Vagina (tissue), 2 donors: ENCODE measurements at places on chromosomes 4 and X.

- no peak for DNase-seq
Observed at GRCh38 chr4:141807103-141807891, 170.9 kb downstream of the IL15 start.

- DNase-seq: no peak
Observed at GRCh38 chr4:119103263-119103662, 32.4 kb upstream of the MYOZ2 start.

DNA sequence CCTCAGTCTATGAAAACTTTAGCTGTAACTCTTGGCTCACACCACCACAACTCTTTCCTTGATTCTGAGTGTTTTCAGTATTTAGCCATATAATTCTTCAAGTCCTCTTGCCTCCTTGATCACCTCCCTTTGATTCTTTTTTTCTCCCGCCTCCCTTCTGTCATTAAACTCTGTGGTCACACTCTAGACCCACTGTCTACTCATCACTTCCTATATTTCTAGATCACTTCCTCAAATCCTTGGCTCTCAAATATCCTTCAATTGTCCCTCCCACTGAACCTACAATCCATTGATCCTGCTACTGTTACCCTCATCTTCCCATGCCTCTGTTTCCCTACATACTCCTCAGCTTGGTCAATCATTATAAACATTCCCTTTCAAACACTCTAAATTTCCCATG lies 12.4 kb upstream of the CXXC4 start:
- DNase-seq: no peak

- no peak for DNase-seq
Observed at GRCh38 chr4:70816894-70817293, 22.8 kb downstream of the GRSF1 start.

GRCh38 chr4:7247521-7247920 lies 55.2 kb downstream of the SORCS2 start:
- no peak for DNase-seq

DNA sequence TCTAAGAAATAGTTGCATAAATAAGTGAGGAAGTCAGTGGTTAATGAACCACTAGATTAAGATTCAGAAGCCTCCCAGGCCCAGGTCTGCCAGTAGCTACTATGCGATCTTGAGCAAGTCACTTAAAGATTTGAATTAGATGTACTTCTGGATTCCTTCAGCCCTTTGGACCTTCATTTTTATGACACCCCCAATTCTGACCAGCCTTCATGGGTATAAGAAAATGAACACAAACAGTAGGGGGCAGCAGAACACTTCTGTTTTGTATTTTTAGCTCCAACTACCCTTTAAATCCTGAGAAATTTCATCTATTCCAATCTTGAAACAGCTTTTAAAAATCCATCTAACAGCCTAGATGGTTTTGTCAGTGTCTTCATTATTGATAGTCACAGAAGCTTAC lies 19.0 kb downstream of the TMEM47 start:
- no peak for DNase-seq

- DNase-seq: no peak
Observed at GRCh38 chrX:24391389-24391788, 30.9 kb downstream of the SUPT20HL1 start.

GRCh38 chrX:66142351-66142750 lies 21.7 kb upstream of the HEPH start:
- no peak for DNase-seq

DNA sequence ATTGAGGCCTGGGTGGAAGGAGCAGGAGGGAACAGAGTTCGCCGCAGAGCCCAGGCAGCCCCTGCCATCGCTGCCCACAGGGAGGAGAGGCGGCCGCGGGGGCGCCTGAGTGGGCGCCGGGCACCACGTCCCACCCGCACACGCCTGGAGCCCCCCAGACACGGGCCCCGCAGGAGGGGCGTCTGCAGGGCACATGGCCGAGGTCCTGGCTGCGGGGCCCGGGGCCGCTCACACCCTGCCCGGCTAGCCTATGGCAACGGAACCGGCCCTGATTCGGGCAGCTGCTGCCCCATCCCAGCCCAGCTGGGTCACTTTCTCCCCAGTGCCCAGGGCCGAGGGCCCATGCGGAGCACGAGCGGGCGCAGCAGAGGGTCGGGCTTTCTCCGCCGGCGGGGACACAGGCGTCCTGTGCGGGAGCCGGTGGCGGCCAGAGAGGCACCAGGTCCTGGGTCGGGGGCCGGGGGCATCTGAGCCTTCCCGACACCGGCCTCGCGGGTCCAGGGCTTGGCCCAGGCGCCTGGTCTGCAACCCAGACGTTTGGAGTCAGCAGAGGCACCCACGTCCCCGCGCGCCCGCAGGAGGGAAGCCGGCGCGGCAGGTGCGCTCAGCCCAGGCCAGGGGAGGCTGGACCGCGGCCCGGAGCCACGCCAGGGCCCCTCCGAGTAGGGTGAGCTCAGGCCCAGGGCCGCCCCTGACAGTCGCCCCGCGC lies 91.2 kb downstream of the FAM53A start:
- DNase-seq: no peak

GRCh38 chrX:108132034-108132433 lies 40.5 kb downstream of the ATG4A start:
- DNase-seq: no peak

- DNase-seq: no peak
Observed at GRCh38 chr4:77582156-77582555, 23.5 kb upstream of the CXCL13 start.

DNA sequence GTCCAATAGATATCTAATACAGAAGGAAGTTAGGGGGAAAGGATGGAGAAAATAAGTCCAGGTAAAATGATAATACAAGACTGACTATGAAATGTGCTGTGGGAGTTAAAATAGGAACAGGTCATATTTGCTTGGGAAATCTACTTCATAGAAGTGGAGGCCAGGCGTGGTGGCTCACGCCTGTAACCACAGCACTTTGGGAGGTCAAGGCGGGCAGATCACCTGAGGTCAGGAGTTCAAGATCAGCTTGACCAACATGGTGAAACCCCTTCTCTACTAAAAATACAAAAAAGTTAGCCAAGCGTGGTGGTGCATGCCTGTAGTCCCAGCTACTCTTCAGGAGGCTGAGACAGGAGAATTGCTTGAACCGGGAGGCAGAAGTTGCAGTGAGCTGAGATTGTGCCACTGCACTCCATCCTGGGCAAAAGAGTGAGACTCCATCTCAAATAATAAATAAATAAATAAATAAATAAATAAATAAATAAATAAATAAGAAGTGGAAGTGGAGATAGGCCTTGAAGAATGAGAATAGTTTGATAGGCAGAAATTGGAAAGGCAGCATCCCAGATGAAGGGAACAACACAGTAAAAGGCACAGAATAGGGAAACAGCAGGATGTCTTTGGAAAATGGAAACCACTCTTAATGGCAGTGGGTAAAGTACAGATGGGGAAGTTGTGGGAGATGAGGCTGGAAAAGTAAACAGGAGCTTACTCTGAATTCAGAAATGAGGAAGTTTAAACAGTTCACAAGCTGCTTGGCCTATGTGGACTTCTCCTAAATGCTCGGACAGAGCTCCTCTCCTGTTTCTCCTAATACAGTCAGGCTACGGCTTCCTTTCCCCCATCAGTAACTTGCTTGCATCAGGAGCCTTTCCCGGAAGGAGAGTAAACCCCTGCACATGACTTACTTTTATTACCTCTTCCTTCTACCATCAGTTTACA lies 15.1 kb upstream of the GK start:
- DNase-seq: no peak

DNA sequence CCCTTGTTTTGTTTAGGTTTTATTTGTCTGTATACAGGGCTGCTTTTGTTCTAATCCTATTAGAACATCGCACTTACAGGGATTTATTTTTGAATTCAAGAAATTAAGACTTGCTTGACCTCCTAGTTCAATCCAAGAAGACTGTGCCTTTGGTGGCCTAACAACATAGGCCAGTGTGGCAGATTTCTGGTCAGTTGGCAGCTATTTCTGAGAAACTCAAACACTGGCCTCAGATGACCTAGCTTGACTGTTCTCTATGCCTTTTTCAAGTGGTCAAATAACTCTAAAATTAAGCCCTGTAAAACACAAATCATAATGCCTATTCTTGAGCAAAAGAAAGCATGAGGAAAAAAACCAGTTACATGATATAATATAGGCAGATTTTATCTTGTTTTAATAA lies 89.3 kb upstream of the GPR34 start:
- no peak for DNase-seq

DNA sequence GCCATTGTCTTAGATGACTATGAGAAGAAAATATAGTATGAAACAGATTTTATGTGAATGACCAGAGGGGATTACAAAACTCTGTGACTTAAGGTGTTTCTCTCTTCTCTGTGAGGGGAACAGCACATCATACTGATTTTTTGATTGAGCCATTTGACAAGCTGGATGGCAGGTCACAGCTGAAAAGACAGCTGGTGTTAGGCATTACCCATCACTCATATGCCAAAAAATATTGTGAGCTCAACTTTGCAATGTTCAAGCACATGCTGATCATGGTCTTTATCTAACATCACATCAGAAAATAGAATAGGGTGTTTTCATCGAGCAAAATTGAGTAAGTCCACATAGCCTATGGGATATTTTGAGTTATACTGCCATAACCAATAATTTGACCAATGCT lies 86.7 kb upstream of the TECRL start:
- no peak for DNase-seq

GRCh38 chr4:40423735-40424134 lies 88.6 kb downstream of the CHRNA9 start:
- DNase-seq: no peak

DNA sequence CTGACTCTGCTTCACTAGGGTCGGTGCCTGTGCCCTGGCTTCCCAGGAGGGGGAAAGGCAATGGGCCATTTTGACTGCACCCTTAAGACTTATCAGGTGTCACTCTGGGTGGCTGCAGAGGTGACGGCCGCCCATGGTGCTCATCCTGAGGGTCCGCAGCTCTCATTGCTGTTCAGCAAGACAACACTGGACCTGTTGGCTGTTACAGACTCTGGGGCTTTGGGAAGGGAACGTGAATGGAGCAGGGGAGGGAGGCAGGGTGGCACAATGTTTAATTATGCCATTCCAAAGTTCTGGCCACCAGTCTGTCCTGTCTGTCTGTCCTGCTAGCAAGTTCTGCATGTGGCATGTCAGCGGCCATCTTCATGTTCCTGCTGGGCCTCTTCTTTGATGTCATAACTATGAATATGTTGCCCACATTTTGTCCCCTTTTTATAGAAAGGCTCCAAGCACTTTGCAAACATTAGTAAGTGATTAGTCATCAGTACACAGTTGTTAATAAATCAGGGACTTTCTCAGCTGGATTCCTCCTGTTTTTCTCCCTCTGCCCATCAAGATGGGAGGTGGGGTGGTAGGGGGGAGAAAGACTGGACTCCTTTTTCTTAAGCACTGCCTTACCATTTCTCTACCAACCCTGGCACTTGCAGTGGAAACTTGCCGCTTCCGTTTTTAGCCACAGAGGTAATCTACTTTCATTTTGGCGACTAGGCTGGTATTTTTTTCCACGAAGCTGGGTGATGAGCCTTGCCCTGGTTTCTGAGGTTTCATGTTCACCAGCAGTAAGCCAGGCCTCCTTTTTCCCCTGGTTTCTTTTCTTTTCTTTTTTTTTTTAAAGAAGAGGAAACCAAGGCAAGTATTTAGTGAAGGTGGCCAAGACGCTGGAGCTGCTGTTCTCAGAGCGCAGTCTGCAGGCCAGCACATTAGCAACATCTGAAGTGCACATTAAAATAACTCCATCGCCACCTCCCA lies 88.6 kb upstream of the TRIM2 start:
- DNase-seq: no peak

DNA sequence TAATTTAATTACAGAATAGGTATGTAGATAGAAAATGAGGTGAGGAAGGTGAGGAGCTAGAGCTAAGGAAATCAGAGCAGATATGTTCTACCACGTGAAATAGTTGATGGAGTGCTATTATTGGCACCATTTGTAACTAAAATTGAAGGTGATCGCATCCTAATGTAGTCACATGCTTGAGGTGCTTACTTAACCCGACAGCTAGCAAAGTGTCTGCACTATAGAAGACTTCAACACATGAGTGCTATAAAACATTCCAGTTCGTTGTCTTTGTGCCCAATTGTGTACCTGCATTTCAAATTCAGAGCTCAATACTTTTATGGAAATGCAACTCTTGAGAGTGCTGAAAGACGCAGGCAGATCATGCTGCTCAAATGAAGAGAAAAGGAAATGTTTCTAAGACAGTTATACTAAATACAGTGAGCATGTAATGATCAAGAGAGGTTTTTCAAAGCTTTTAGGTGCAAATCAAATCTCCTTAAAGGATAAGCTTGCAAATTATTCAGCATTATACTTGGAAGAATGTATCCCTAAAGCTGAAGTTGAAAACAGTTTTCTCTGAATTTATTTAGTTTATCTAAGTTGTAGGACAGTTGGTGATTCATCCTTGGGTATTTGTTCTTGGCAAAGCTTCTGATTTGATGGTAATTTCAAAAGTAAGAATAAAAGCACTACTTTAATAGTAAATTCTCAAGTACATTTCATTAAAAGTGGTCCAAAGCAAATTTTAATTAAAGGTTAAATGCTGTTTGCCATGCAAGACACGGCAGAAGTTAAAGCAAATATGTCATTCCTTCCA lies 223.9 kb upstream of the EPHA5 start:
- DNase-seq: no peak

GRCh38 chr4:98686847-98687246 lies 28.4 kb upstream of the TSPAN5 start:
- DNase-seq: no peak

GRCh38 chr4:173039617-173040577 lies 128.7 kb upstream of the GALNT7 start:
- DNase-seq: no peak

- DNase-seq: no peak
Observed at GRCh38 chr4:47719576-47719975, 118.3 kb downstream of the CORIN start.

GRCh38 chr4:73156394-73156793 lies 86.9 kb upstream of the COX18 start:
- DNase-seq: no peak

GRCh38 chrX:39158801-39159657 lies 357.8 kb downstream of the MID1IP1 start:
- no peak for DNase-seq

GRCh38 chr4:127782275-127783025 lies at the start of gene HSPA4L:
Gene HSPA4L, plus strand, starts transcription at chr4:127782322. Its CDS starts 229 bp downstream, at chr4:127782551.
- no peak for DNase-seq

- DNase-seq: no peak
Observed at GRCh38 chr4:104420766-104421165, 73.9 kb downstream of the CXXC4 start.

- DNase-seq: no peak
Observed at GRCh38 chr4:21450331-21450730, 498.2 kb downstream of the KCNIP4 start.
